Spinal cord (tissue), 10 donors: ENCODE measurements at places on chromosomes 5 and 9.

- DNase-seq: no peak
Measured at GRCh38 chr9:8838136-8838535, 1038.6 kb upstream of the DMAC1 start.

DNA sequence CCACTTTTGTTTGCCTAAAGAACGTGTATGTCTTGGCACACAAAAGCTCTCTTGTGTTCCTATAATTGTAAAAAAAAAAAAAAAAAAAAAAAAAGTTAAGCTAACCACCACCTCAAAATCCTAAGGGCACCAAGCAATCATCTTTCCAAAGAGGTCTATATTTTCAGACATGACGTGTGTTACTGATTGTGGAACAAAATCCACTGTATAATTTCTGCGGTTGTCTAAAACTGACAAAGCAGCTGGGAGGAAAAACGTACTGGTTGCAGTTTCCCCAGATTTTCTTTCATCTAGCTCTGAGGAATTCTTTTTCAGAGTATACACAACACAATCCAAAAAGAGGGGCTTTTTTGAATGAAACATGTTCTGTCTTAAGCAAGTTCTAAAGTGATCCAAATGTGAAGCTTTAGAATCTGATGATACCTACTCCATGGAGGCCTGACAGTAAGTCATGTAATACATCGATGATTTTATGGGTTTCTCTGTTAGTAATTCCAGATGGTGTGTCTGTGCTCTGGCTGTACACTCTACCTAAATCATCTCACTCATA lies 375.6 kb upstream of the NUDT12 start:
- DNase-seq: peak; percentile 24

GRCh38 chr5:127878174-127878750 lies 175.1 kb downstream of the CCDC192 start:
- no peak for DNase-seq

GRCh38 chr5:51091816-51092215 lies 291.4 kb upstream of the ISL1 start:
- DNase-seq: no peak

GRCh38 chr5:89292487-89292886 lies 409.5 kb upstream of the MEF2C start:
- DNase-seq: no peak

- DNase-seq: no peak
Measured at GRCh38 chr5:79529110-79529509, 15.2 kb upstream of the HOMER1 start.

DNA sequence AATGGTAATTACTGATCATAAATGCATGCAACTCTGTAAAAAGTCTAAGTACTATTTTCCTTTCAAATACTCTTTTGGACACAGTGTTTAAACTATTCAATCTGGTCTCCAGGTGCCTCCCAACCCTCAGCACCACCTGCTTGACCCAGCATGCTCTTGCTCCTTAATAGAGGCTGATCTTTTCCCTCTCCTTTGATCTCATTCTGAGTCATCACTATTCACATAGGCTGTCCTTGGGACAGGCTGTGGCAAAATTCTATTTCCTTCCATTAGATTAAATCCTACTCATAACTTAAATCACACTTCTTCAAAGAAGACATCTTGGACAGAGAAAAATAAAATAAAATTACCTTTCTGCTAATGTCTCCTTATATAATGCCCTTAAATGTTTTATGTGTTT lies 199.4 kb upstream of the ST8SIA4 start:
- DNase-seq: no peak

- no peak for DNase-seq
Measured at GRCh38 chr5:120518581-120518980, 54.5 kb downstream of the PRR16 start.

DNA sequence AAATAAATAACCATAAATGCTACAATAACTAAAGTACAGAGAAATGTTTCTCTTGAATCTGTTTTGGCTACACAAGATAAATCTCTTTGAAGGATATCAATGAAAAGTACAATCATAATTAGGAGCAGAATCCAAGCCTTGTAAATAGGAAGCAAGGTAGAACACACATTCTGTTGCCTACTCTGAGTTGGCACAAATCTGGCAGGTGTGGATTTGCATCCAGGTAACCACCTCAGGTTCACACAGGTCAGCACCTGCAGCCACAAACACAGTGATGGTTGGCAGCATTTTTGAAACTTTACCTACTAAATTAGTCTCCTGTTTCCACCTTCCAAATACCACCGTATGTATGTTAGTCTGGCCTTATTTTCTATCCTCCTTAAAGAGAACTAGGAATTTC lies 105.3 kb upstream of the PIK3R1 start:
- DNase-seq: no peak

- DNase-seq: no peak
Measured at GRCh38 chr9:101254733-101255433, 129.9 kb downstream of the BAAT start.

DNA sequence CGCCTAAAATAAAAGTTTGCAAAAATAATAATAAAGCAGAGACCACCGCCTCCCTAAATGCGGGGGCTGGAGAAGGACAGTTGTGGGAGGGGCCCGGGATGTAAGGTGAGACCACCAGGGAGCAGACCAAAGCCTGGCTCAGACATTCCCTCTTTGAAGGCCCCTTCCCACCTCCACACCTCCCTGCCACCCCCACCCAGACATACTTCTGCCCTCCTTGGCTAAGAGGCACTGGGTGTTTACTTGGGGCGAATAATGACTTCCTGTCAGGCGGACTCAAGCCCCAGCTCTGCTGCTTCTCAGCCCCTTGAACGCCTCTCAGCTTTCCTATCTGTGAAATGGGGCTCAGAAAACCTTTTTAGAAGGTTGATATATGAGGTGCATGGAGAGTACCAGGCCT lies 58.8 kb upstream of the GGTA1 start:
- DNase-seq: no peak

DNA sequence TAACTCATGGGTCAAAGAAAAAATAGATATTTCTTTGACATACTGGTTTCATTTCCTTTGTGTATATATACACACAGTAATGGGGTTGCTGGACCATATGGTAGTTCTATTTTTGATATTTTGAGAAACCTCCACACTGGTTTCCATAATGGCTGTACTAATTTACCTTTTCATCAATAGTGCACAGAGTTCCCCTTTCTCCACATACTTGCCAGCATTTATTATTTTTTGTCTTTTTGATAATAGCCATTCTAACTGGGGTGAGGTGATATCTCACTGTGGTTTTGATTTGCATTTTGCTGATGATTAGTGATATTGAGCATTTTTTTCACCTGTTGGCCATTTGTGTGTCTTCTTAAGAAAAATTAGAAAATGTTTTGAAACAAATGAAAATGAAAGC lies 78.4 kb upstream of the CKMT2 start:
- DNase-seq: no peak

GRCh38 chr9:93132287-93132927 lies 1.6 kb downstream of the NINJ1 start:
- no peak for DNase-seq

DNA sequence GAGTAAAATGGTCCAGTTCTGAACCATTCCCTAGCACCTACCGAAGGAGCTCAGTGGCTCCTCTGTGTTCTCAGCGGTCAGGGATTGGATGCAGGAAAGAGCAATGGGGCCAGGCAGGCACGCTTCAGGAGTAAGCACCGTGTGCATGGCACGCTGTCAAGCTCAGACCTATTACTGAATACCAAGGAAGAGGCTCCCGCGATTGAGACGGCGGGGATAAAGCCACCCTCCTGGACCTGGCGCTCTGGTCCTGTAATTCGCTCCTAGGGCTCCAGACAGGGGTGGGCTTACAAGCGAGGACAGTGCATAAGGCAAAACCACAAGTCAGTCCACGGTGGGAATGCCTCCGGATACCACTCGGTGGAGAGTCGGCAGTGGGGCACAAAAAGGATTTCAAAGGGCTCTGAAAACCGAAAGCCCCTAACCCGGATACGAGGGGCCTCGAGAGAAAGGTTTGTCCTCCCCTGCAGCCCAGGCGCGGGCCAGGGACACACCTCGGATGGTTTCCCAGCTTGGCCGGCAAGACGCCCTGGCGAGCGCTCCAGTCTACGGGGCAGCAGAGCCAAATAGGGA lies 988 bp downstream of the OXCT1 start:
- DNase-seq: peak; percentile 78

DNA sequence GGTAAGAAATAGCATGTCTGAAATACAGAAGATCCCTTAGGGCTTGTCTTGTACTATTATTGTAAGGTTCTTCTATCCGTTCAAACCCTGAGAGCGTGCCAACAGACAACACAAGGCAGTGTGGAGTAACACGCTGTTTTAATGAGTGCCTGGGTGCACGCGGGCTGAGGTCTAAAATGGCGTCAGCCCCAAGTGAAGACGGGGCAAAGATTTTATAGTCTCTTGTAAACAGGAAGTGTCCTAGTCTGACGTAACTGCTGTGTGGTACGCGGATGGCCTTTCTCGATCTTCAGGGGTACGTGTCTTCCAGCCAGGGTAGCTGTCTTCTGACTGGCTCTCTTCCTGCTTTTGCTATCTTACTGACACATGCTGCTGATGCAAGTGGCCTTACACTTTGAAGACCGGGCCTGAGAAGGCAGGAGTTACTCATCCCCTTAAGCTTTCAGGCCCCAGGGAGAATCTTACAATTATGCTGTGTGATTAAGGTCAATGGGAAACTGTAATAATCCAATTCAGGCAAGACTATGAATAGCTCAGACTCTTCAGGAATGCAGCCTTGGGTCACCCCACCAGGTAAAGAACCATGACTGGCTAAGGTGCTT lies 1812.0 kb upstream of the CDH9 start:
- DNase-seq: no peak

DNA sequence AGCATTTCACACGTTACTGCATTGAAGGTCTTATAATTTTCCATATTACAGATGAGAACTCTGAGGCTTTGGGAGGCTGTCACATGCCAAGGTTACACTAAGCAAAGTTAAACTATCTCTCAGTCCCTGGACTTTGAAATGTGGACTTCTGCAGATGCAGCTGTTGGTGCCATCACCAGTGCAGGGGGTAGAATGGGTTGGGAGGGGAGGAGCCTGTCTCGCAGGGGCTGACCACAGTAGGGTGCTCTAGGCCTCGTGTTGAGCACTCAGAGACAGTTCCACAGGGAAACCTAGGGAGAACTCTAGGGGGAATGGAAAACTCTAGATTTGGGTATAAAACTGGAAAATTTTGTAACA lies 220.9 kb downstream of the MAPKAP1 start:
- no peak for DNase-seq

DNA sequence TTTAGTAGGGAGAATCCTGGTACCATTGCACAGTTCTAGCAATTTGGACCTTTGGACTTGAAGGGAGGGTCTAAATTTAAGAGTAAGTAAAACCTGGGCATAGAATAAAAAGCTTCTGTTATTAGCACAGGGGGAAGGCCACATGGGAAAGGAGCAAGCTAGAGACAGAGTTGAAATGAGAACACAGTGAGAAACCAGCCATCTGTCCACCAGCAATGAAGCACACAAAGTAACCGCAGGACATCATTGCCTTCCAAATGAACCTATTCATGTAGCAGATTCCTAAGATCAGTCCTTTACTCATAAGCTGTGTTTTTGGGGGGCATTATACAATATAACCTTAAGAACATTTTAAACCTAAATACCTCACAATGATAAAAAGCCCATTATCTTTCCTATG lies 407.4 kb downstream of the HCN1 start:
- no peak for DNase-seq

DNA sequence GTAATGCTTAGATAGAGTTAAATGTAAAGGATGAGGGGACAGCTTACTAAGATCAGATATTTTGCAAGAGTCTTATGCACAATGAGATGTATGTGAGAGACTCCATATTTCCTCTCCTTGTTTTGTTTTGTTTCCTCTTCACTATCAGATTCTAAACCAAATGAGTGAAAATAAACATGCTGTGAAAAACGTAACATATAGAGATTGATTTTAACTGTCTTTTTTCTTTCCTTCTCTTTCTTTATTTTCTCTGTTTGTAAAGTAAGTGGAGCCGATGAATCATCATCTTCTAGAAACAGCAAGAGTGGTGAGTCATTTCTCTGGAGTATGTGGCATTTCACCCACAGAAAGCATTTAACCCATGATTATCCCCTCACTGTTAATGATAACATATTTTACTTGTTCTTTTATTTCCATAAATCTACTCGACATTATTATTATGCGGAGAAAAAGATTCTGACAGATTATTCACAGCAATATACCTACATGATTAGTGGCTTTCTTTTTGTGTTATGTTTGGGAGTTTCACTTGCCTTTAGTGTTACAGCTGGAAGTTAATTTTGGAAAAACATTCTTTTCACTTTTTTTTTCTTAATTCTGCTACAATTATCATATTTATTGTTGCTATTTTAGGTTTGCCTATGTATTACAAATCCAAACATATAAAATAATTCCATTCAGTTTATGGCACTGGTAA lies 2.1 kb upstream of the ANXA1 start:
- no peak for DNase-seq

- no peak for DNase-seq
Measured at GRCh38 chr5:128483738-128484137, 54.3 kb downstream of the FBN2 start.

DNA sequence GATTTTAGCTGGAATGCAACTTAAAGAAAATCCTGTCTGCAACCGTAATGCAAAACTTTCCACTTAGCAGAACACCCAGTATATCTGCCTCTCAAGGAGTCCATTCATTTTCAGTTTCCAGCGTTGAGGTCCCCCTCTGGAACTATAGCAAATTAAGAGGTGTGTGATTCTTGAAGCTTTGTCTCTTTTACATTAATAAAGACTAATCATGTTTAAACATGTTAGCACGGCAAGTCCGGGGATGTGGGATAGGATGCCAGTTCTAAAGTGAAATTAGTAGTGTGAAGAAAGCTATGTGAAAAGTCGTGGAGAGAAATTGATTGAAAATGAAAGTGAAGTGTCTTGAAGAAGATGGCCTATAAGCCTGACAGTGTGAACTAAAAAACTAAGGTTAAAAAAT lies 429.1 kb downstream of the NR2F1-AS1 start:
- DNase-seq: no peak

- DNase-seq: no peak
Measured at GRCh38 chr5:119512277-119512676, 60.0 kb downstream of the HSD17B4 start.

DNA sequence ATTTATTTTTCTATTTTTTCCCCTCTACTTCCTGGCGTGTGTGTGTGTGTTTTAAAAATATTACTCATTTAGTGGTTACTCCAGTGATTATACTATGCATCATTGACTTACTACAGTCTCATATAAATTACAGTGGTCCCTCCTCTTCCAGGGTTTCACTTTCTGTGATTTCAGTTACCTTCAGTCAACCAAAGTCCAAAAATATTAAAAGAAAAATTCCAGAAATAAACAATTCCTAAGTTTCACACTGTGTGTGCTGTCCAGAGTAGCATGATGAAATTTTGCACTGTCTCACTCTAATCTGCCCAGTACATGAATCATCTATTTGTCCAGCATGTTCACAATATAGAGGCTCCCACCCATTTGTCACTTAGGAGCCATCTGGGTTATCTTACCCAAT lies 47.4 kb upstream of the CCDC112 start:
- no peak for DNase-seq

DNA sequence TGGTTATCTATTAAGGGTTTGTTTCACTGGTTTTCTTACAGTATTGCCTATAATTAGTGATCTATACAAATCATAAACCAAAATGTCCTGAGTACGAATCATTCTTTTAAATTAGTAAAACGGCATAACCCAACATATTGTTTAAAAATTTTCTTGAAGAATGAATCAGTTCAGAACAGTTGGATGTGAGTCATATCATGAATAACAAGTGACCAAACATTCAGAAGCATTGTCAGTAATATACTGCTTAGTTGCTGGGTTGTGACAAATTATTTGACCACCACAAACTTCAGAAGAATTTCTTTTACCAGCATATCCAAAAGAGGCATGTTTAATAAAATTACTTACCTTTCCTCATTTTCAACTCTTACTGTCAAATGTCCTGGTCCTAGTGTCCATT lies 111.2 kb downstream of the UNC13B start:
- DNase-seq: no peak

GRCh38 chr5:37738057-37738691 lies 101.7 kb downstream of the GDNF start:
- peak; percentile 33 for DNase-seq
